GM23338 (cell line): ENCODE measurements at places on chromosomes 4 and X. TPM values are rescaled to one million over a fixed set of nuclear protein-coding genes. Genes with fewer than 3 reads are reported as not detected.
A peak's percentile ranks its signal among the peaks of the same experiment; 100 is the strongest.

Gene MAGEB17
- 0.14 and 2.2 TPM in 2 replicates for total RNA-seq

Gene MSANTD1
- total RNA-seq: 1.0 and 1.2 TPM in 2 replicates

Gene PARM1
- total RNA-seq: 9.4 and 10.4 TPM in 2 replicates

- H3K27me3 ChIP-seq: no peaks in the 10 kb centered on the region
- no peak overlapping the region for H3K27ac ChIP-seq
- H3K4me3 ChIP-seq: no peak overlapping the region
- peaks cover 16% of the 10 kb centered on the region; the same call in 1 of the 2 replicates for H3K4me1 ChIP-seq
Measured at GRCh38 chr4:152382057-152382785, 153.7 kb downstream of the FBXW7 start.

DNA sequence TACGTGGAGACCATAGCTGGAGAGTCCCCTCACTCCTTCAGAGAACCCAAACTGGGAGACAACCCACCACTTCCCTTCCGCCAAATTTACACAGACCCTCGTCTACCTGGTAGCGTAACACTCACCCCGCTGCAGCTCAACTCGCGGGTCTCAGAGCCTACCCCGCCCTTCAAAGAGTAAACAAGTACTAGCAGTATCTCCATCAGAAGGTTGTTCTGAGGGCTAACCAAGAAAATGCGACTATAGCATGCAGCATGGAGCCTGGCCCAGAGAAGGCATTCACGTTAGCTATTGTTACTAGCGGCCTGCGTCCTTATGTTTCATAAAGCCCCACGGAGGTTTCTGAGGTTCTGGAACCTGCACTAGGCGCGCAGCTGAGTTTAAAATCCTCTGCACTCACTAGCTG is 531 bp upstream of the MANBA start:
- H3K27ac ChIP-seq: peak overlapping the region; percentile 80; the same call in 1 of the 2 replicates
- H3K4me1 ChIP-seq: peaks cover 9% of the 10 kb centered on the region
- H3K36me3 ChIP-seq: no peaks in the 10 kb centered on the region
- H3K27me3 ChIP-seq: peaks cover 20% of the 10 kb centered on the region

- no peak overlapping the region for H3K27ac ChIP-seq
- no peaks in the 10 kb centered on the region for H3K4me1 ChIP-seq
- DNase-seq: no peak
- H3K36me3 ChIP-seq: no peaks in the 10 kb centered on the region
Measured at GRCh38 chrX:13298836-13299235, 21.0 kb downstream of the ATXN3L start.

DNA sequence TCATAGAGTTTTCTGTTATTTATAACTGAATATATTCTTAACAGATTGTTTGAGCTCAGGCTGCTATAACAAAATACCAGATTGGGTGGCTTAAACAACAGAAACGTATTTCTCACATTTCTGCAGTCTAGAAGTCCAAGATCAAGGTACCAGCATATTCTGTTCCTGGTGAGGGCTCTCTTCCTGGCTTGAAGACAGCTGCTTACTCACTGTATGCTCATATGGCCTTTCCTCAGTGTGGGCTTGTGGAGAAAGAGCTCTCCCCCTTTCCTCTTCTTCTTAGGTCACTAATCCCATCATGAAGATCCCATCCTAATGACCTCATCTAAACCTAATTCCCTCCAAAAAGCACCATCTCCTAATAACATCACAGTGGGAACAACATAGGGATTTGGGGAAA is 117.8 kb downstream of the RASGEF1B start:
- no peaks in the 10 kb centered on the region for H3K36me3 ChIP-seq
- H3K4me1 ChIP-seq: no peaks in the 10 kb centered on the region
- no peaks in the 10 kb centered on the region for H3K27me3 ChIP-seq
- H3K27ac ChIP-seq: no peak overlapping the region

- H3K36me3 ChIP-seq: no peaks in the 10 kb centered on the region
- DNase-seq: peak; percentile 40
- H3K4me1 ChIP-seq: peaks cover 4% of the 10 kb centered on the region; the same call in 1 of the 2 replicates
- no peak overlapping the region for H3K27ac ChIP-seq
Measured at GRCh38 chr4:12724510-12724909, 759.6 kb downstream of the RAB28 start.
